HT-29 (cell line): ENCODE measurements at places on chromosomes 4 and X.

GRCh38 chr4:167722487-167722808 lies 369.9 kb upstream of the ANXA10 start:
- DNase-seq = no peak

- DNase-seq = no peak
These were observed 175.7 kb upstream of the BCOR start for GRCh38 chrX:40273356-40274050.

GRCh38 chr4:1950369-1950768 lies 58.4 kb downstream of the NELFA start:
- DNase-seq = no peak

- peak; percentile 76 for DNase-seq
These were observed 10.5 kb upstream of the ZCCHC13 start for GRCh38 chrX:74293343-74293946.

- no peak for DNase-seq
These were observed 1006.3 kb upstream of the AGA start for GRCh38 chr4:178448372-178449035.

GRCh38 chr4:85222561-85222960 lies 252.4 kb upstream of the ARHGAP24 start:
- DNase-seq = no peak

- DNase-seq = no peak
These were observed 90.5 kb upstream of the PRPS2 start for GRCh38 chrX:12700745-12701144.

DNA sequence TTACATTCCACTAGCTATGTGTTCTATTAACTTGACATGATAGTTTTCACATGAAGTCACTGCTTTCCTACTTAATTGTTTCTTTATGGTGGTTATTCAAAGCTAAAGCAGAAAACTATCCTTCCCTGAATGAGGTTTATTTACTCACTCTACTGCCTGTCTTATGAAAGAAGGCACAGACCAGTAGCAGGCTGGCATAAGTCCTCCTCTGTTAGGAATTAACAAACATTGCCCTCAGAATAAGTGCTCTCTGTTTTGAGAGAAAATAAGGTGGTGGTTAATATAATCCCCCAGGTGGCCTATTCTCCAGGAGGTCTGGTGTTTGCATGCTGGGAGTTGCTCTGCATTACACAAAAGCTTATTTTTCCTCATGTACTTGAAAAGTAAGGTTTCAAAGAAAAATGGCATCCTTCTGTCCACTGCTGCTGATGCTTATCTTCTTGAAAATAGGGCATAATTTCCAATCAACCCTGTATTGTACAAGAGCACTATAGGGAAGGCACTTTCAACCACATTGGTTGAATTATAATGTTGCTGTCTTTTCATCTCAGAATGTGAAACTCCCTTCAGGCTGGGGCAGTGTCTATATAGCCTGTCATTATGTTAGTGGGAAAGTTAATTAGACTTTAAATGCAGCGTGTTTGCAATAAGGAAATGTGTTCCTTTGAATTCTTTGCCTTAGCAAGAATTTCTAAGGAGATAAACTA lies 119.7 kb upstream of the TBC1D9 start:
- DNase-seq = no peak

DNA sequence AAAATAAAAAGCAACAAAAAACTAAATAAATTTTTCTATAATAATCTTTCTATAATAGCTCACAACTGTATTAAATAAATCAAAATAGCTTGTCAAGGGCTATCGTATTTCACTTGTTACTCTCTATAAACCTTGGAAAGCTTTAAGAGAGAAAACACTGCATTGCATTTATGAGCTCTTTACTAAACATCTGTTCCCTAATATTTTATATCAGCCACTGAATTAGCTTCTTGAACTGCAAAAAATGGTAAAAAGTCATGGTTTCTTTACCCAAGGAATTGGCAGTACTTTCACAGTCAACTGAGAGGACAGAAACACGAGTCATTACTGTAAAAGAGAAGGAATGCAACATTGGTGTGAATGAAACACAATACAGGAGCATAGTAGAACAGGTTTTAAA lies 671.2 kb downstream of the PCDH18 start:
- DNase-seq = no peak

- peak; percentile 71 for DNase-seq
These were observed 131.0 kb downstream of the DCLK2 start for GRCh38 chr4:150209140-150209829.

GRCh38 chr4:159185591-159186023 lies 82.7 kb downstream of the RAPGEF2 start:
- no peak for DNase-seq

- DNase-seq = no peak
These were observed 72.6 kb upstream of the SLC4A4 start for GRCh38 chr4:71266090-71266794.
